ENCODE measurements at places on chromosomes 2 and 18. TPM values are rescaled to one million over a fixed set of nuclear protein-coding genes. Genes with fewer than 3 reads are reported as not detected.

Gene CD8B2
- total RNA-seq: not detected

Gene RUFY4
- not detected for total RNA-seq

Gene TMEM163
- total RNA-seq: 1.5 TPM

- no peak for DNase-seq
- H3K4me1 ChIP-seq: no peaks in the 10 kb centered on the region
- H3K27ac ChIP-seq: no peak overlapping the region
- H3K27me3 ChIP-seq: no peaks in the 10 kb centered on the region
Observed at GRCh38 chr2:136297994-136298393, 180.0 kb upstream of the CXCR4 start.

DNA sequence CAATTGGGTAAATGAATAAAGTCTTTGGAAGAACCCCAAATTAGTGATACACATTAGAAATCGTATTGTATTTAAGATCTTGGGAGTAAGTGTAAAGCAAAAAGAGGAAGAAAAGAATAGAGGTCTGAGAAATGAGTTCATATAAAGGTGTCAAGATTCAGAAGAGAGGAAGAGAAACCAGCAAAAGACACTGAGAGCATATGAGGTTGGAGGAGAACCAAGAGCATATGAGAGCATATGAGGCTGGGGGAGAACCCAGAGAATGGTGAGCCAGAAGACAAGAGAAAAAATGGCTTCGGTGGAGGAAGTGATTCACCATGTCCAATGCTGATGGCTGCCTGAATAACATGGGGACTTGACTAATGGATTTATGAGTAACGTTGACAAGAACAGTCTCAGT is 620.1 kb upstream of the GCFC2 start:
- H3K4me1 ChIP-seq: no peaks in the 10 kb centered on the region
- H3K27me3 ChIP-seq: no peaks in the 10 kb centered on the region
- no peak overlapping the region for H3K27ac ChIP-seq

Gene CCDC141
- 0.77 TPM for total RNA-seq
